ENCODE measurements at places on chromosomes 16 and 17. TPM values are rescaled to one million over a fixed set of nuclear protein-coding genes. Genes with fewer than 3 reads are reported as not detected.

The SLC25A10 gene
- total RNA-seq: 6.3 TPM

The SLC5A10 gene
- not detected for total RNA-seq

The FOXF1 gene
- not detected for total RNA-seq

The PNMT gene
- 1.2 TPM for total RNA-seq

The C16orf82 gene
- total RNA-seq: not detected

The KRT33A gene
- not detected for total RNA-seq

The PCGF2 gene
- 0.12 TPM for total RNA-seq

The MFAP4 gene
- not detected for total RNA-seq

The IL34 gene
- not detected for total RNA-seq

The SLC35G6 gene
- total RNA-seq: not detected

The CAMTA2 gene
- 69.4 TPM for total RNA-seq

The CCL18 gene
- total RNA-seq: not detected

The TP53TG3F gene
- not detected for total RNA-seq

The CLEC3A gene
- not detected for total RNA-seq

The ST6GALNAC1 gene
- total RNA-seq: not detected

The VTN gene
- not detected for total RNA-seq

The TNFSF13 gene
- 2.7 TPM for total RNA-seq

The NEUROD2 gene
- total RNA-seq: not detected

The MAZ gene
- 234 TPM for total RNA-seq

The BCAR1 gene
- total RNA-seq: not detected

The TAOK2 gene
- total RNA-seq: 41.5 TPM

The SHISA9 gene
- not detected for total RNA-seq

The STH gene
- total RNA-seq: not detected

The HOXB9 gene
- total RNA-seq: 1.0 TPM

The FASN gene
- total RNA-seq: 56.2 TPM

The ADAM11 gene
- total RNA-seq: 0.28 TPM

The PDPR gene
- total RNA-seq: 50.0 TPM

The BCO1 gene
- total RNA-seq: not detected

All from natural killer cell (primary cell).